Hypothalamus (tissue), 51 donors: ENCODE measurements at places on chromosomes 11 and 22.

DNA sequence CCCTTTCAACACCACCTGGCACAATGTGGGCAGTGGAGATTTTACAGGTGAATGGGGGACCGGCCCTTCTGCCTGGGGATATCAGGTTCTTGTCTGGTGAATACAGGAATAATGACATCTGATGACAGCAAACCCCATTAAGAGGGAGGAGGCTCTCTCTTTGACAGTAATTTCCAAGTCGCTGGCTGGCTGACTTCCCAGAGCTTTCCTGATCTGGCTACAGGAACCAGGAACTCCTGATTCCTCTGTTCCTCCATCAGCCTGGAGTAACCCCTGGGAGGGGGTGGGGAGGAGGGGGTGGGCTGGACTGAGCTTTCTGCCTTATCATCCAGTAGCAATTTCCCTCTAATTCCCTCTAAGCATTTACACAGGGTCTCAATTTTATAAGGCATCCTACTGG is 3.7 kb upstream of the MIEF1 start:
- DNase-seq = no peak

- DNase-seq = no peak
Observed at GRCh38 chr11:113529606-113530005, 54.4 kb upstream of the DRD2 start.

DNA sequence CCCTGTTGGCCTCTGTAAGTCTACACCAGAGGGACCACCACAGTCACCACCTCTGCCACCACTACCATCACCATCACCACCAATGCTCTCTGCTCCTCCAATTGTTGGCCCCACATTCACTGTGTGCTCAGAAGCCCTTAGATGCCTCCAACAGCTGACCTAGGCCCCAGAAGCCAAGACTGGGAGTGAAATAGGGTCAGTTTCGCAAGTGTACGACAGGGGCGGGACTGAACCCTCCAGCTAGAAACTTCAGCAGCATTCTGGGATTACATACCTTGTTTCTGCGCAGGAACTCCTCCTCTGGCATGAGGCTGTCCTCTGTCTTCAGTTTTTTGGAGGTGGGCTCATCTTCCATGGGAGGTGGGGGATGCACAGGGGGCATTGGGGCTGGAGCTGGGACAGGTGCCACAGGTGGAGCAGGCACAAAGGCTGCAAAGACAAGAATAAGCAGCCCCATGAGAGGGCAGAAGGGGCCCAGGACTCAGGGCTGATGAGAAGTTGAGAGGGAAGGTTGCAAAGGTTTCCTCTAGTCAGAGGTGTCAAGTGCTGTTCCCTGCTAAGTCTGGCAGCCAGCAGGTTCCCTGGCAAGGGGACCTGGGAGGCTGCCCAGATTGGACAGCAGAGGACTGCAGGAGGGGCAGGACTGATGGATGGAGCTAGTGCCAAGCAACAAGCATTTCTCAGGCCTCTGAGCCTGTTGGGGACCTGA is 10.2 kb upstream of the TBC1D10A start:
- DNase-seq = no peak

GRCh38 chr11:18771266-18772035 is 20.1 kb downstream of the PTPN5 start:
- no peak for DNase-seq

DNA sequence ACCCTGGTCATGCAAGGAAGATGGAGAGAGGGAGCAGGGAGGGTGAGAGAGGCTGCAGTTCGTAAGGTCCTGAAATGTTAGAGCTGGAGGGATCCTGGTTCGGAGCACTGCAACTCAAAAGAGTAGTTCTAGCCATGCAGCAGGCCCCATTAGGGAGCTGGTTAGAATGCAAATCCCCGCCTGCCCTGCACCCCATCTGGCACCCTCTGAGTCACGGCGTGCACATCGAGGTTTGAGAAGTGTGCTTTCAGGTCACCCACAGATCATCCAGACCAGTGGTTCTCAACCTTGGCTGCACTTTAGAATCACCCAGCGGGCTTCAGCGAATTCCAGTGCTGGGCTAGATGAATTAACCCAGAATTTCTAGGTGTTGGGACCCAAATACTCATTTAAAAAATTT is 48.2 kb downstream of the ST3GAL4 start:
- DNase-seq = no peak
